Bronchus fibroblast of lung (primary cell): ENCODE measurements at places on chromosomes 16 and 17. TPM values are rescaled to one million over a fixed set of nuclear protein-coding genes. Genes with fewer than 3 reads are reported as not detected.

The GDPD3 gene
- total RNA-seq = 0.17 and 0.74 TPM in 2 replicates

The CA7 gene
- total RNA-seq = not detected in 2 replicates

The DNAH17 gene
- not detected in 2 replicates for total RNA-seq

The KRTAP4-5 gene
- not detected in 2 replicates for total RNA-seq

The LIG3 gene
- total RNA-seq = 33.3 and 36.4 TPM in 2 replicates

The CLEC3A gene
- not detected in 2 replicates for total RNA-seq

The ANKFN1 gene
- total RNA-seq = not detected in 2 replicates

The NOG gene
- total RNA-seq = 0.30 and 0.50 TPM in 2 replicates

The TM4SF5 gene
- total RNA-seq = not detected in 2 replicates

The INCA1 gene
- total RNA-seq = 0.17 and 0.74 TPM in 2 replicates

The ZNF385C gene
- total RNA-seq = not detected in 2 replicates

The SLC6A2 gene
- total RNA-seq = not detected in 2 replicates

The DCAF7 gene
- total RNA-seq = 26.3 and 26.4 TPM in 2 replicates

The CDK5R1 gene
- 1.6 and 1.8 TPM in 2 replicates for total RNA-seq

The TEKT3 gene
- total RNA-seq = not detected in 2 replicates

The HAS3 gene
- total RNA-seq = under 0.01 TPM in 1 of 2 replicates, not detected in the other

The PLA2G10 gene
- total RNA-seq = not detected in 2 replicates

The NACA2 gene
- not detected in 2 replicates for total RNA-seq

The CDR2L gene
- total RNA-seq = 15.8 and 21.5 TPM in 2 replicates

The MT1H gene
- total RNA-seq = not detected in 2 replicates

The USP7 gene
- total RNA-seq = 32.6 and 41.7 TPM in 2 replicates

The TMC5 gene
- not detected in 2 replicates for total RNA-seq

The TMEM235 gene
- total RNA-seq = not detected in 2 replicates

The CALB2 gene
- under 0.01 TPM in 1 of 2 replicates, not detected in the other for total RNA-seq

The MPDU1 gene
- total RNA-seq = 243 and 251 TPM in 2 replicates

The FOXN1 gene
- total RNA-seq = not detected in 2 replicates

The HOXB9 gene
- total RNA-seq = under 0.01 and 0.15 TPM in 2 replicates

The SLC13A2 gene
- total RNA-seq = not detected in 2 replicates

The HOXB2 gene
- 50.4 and 52.6 TPM in 2 replicates for total RNA-seq

The KRTAP1-5 gene
- total RNA-seq = 0.50 and 0.59 TPM in 2 replicates

The PMFBP1 gene
- 0.17 and 0.45 TPM in 2 replicates for total RNA-seq

The SBK1 gene
- under 0.01 TPM in 2 replicates for total RNA-seq

The OR1A1 gene
- total RNA-seq = not detected in 2 replicates
